ENCODE measurements at places on chromosomes 7 and 10.

DNA sequence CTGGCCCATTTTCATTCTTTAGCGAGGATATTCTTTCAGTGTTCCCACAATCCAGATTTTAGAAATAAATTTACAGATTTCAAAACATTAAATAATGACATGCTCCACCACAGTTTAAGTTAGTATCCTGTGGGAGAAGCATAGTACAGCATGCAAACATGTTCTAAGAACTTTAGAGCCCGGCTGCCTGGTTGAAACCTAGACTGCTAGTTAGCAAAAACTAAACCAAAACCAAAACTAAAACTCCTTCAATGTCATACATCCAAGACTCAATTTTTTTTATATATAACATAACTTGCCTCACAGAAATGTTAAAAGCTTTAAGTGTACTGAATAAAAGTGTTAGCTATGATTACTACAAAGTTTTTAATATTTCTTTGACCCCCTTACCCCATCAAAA lies 17.0 kb downstream of the TRA2A start:
- DNase-seq, result no peak

DNA sequence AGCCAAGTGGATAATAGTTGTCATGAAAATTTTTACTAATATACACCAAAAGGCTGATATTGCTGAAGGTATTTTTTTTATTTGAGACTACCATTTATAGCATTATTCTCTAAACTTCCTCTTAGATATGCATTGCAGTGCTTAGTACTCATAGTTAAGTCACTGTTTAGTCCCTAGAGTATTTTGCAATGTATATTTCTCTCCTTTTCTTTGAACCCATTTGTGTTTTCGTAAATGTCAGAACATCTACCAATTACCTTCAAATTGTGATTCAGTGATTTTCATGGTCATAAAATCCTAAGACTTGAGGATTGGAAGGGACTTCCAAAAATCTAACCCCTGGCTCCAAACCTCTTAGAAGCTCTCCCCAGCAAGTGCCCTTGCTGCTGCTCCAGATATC lies 21.5 kb upstream of the CYP26C1 start:
- DNase-seq, result no peak

DNA sequence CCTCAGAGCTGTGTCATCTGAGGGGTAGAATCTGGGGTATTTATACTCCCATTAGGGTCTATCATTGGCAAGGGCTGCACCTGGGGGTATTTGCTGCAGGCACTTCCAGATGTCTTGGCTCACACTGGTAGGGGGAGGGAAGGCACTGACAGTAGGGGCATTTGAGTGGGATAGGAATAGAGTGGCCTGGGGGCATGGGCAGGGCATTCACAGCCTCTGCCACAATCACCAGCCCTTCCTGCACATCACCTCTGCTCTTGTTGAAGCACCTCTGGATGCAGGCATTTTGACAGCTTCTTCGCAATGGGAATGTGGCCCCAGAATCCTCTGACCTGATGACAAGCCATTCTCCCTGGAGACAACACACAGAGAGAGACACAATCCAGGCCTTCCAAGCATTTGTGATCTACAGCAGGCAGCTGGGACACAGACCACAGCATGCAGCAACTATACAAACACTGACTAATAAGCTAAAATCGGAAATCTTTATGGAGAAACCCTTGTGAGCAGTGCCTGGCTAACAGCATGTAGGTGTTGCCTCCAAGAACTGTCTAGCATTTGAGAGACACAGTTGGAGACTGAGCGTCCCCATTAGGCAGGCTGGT lies 178.5 kb downstream of the KCNMA1 start:
- DNase-seq, result no peak

- no peak for DNase-seq
Measured at GRCh38 chr10:62015994-62016393, 114.5 kb downstream of the ARID5B start.

GRCh38 chr10:6647811-6648526 lies 67.9 kb upstream of the PRKCQ start:
- no peak for DNase-seq

GRCh38 chr7:32507414-32507813 lies 12.1 kb downstream of the AVL9 start:
- no peak for DNase-seq

GRCh38 chr10:78777867-78778266 lies 290.9 kb upstream of the ZMIZ1 start:
- no peak for DNase-seq

- DNase-seq, result peak; percentile 38
Measured at GRCh38 chr7:45985902-45986301, 64.8 kb upstream of the IGFBP3 start.

- no peak for DNase-seq
Measured at GRCh38 chr10:2023687-2024086, 286.4 kb upstream of the ADARB2 start.

DNA sequence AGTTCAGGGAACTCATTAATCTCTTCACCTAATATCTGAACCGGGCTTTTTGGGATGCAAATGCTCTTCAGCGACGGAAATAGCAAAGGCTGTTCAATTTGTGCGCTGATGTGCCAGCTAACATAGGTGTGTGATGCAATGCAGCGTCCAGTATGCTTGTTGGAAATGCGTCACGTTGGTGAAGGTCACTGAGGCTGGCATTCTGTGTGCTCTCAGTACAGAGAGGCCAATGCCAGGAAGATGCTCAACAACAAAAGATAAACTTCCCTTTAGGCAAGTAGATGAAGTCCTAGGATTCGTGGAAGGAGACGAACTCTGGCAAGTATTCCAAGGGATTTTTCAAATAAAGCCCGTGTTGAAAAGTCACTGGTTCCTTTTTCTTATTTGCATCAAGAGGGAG lies 649.5 kb upstream of the MKI67 start:
- DNase-seq, result no peak

GRCh38 chr7:57416601-57417358 lies 33.2 kb upstream of the ZNF716 start:
- no peak for DNase-seq

GRCh38 chr7:54940748-54941147 lies 78.1 kb upstream of the EGFR start:
- DNase-seq, result no peak

DNA sequence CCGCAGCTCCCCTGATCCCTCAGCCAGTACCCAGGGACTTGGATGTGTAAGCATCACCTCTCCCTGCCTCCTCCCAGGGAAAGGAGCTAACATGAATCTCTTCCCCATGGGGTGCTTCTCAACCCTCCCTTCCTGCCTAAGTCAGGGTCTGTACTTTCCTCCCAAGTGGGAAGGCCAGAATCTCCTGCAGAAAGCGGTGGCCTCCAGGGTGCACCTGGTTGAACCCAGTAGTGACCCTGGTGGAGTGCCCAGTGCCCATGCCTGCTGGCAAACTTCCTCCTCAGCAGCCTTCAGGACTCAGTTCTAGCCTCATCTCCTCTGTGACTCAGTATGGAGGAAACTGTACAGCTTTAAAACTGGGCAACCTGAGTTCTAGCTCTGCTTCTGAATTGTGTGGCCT lies 2.8 kb upstream of the LOXL4 start:
- peak; percentile 40 for DNase-seq

- no peak for DNase-seq
Measured at GRCh38 chr7:92849322-92849721, 12.9 kb upstream of the CDK6 start.

GRCh38 chr10:86289577-86289868 lies 77.1 kb downstream of the GRID1 start:
- peak; percentile 37 for DNase-seq

DNA sequence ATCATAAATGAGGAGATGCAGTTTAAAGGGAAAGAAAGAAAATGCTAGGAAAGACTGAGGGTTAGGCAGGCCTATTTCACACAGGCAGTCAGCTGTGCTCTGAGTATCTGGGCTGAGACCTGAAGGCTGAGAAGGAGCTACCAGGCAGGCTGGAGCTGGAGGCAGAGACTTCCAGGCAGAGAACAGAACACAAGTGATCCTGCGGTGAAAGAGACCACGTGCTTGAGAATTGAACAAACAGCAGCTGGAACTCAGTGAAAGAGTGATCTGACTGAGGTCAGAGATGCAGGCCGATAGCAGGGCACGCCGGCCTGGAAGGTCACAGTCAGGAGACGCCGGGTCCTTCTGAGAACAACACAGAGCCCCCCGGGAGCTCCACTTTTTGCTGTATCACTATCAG lies 147.8 kb downstream of the ADAM12 start:
- no peak for DNase-seq

DNA sequence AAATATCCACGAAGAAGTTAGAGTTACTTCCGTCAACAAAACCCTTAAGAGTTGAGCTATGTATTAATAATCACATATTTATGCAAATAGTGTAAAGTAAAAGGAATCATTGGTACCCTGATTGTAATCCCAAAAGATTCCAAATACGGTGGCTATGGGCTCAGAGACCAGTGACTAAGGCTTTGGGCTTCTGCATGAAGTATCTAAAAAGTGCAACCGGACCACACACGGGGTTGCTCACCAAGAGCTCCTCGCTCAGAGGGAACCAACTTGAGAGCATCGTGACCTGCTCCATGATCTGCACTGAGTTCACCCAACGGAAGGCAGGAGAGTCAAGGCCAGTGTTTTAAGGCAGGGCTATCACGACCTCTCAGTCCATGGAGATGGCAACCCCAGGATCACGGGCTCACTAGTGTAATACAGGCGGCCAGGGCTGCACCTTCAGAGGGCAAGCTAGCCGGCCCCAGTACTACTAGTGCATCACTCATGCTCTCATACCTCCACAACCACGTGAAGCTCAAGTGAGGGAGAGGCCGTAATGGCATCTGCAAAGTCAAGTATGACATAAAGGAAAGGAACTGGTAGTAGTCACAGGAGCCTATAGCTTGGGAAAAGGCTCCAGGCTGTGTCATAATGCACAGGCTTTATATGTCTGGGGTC lies 77.1 kb upstream of the CAMK2B start:
- no peak for DNase-seq

DNA sequence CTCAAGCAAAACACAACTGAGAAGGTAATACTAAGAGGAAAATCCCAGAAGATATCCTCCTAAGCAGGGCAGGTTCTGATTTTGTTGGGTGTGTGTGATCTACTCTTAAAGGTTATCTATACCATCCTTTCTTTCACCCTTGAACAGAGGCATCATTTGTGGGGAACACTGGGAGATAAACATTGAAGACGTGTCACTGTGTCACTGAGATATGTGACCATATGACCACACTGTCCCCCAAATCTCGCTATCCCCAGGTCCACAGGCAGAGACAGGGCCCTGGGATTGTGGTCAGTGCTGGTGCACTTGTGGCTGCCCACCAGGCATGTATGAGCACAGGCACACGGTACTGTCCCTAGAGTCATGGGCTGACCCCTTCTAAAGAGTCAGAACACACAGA lies 30.0 kb downstream of the TECTB start:
- DNase-seq, result no peak

DNA sequence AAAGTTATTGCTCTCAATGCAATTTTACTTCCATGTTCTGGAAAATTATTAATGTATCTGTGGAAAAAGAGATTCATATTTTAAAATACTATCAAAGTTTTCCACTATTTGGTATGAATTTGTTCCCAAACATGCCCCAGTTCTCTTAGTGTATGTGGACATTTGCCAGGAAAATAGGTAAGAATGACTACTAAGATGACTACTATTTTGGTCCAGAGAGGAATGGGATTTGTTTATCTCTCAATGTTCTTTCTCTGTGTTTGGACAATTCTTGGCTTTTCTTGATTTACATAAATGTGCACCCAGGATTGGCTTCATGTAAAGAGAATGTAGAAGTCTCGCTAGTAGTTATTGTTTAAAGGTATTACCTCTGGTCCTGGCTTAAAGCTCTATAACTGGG lies 60.3 kb upstream of the POT1 start:
- no peak for DNase-seq

- DNase-seq, result no peak
Measured at GRCh38 chr7:48525736-48526732, 354.8 kb downstream of the ABCA13 start.

- no peak for DNase-seq
Measured at GRCh38 chr10:43427166-43427825, 9.6 kb upstream of the ZNF487 start.

Measured in suprapubic skin (tissue), 4 donors.